ENCODE measurements at places on chromosomes 4 and X. TPM values are rescaled to one million over a fixed set of nuclear protein-coding genes. Genes with fewer than 3 reads are reported as not detected.

Gene GNL3L
- 32.6 TPM for total RNA-seq

Gene PRDM5
- total RNA-seq, result 12.2 TPM

Gene CT83
- not detected for total RNA-seq

Gene GBA3
- not detected for total RNA-seq

Gene BGN
- total RNA-seq, result 84.3 TPM

Gene LDB2
- 29.6 TPM for total RNA-seq

Gene CT45A5
- total RNA-seq, result not detected

GRCh38 chr4:89316931-89317366 is 9.3 kb upstream of the GPRIN3 start:
- H3K27ac ChIP-seq, result no peak overlapping the region
- peaks cover 16% of the 10 kb centered on the region for H3K4me1 ChIP-seq
- no peak for DNase-seq

GRCh38 chr4:119678761-119679160 is 50.2 kb upstream of the PDE5A start:
- no peak overlapping the region for H3K27ac ChIP-seq
- no peaks in the 10 kb centered on the region for H3K36me3 ChIP-seq
- no peak for DNase-seq
- no peaks in the 10 kb centered on the region for H3K27me3 ChIP-seq
- no peak overlapping the region for H3K4me3 ChIP-seq

GRCh38 chrX:99588936-99589335 is 821.1 kb downstream of the PCDH19 start:
- no peaks in the 10 kb centered on the region for H3K36me3 ChIP-seq
- H3K4me3 ChIP-seq, result no peak overlapping the region
- no peaks in the 10 kb centered on the region for H3K4me1 ChIP-seq
- no peak for DNase-seq
- H3K27me3 ChIP-seq, result no peaks in the 10 kb centered on the region
- H3K27ac ChIP-seq, result no peak overlapping the region

GRCh38 chr4:101187841-101188240 is 159.5 kb downstream of the PPP3CA start:
- no peak overlapping the region for H3K4me3 ChIP-seq
- no peak overlapping the region for H3K27ac ChIP-seq
- H3K36me3 ChIP-seq, result no peaks in the 10 kb centered on the region

DNA sequence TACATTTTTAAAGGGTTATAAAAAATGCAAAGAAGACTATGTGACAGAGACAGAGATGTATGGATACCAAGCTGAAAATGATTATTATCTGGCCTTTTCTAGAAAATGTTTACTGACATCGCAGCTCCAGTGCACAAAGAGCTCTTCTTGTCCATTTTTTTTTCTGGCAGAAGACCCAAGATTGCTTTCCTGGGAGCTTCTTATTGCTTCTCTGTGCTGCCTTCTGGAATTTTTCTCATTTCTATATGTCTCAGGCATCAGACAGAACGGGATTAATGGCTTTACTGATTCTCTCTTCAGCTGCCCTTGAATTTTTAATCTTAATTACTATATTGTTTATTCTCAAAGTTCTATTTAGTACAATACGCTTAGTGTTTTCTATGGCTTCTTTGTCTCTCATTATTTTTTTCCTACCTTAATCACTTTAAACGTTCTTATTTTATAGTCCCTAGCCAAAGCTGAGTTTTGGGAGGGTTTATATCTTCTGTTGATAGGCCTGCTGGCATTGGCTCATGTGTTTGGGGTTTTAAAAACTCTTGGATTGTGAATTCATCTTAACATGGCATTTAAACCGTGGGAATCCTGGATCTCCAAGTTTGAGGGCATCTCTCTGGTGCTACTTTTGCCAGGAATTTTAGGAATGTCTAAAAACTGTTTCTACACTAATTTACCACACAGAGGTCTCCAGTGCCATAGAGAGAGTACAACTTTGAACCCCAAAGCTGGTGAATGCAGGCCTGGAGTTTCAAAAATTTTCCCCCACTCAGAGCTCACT is 138.9 kb upstream of the LNX1 start:
- no peak overlapping the region for H3K4me3 ChIP-seq
- peaks cover 7% of the 10 kb centered on the region for H3K4me1 ChIP-seq
- peaks cover 5% of the 10 kb centered on the region for H3K27me3 ChIP-seq
- no peak for DNase-seq
- H3K27ac ChIP-seq, result no peak overlapping the region
- no peaks in the 10 kb centered on the region for H3K36me3 ChIP-seq

- H3K27ac ChIP-seq, result no peak overlapping the region
- H3K4me3 ChIP-seq, result no peak overlapping the region
- H3K36me3 ChIP-seq, result peaks cover 41% of the 10 kb centered on the region
- no peaks in the 10 kb centered on the region for H3K27me3 ChIP-seq
- H3K4me1 ChIP-seq, result no peaks in the 10 kb centered on the region
Observed at GRCh38 chr4:118718511-118719170, 33.4 kb downstream of the METTL14 start.

DNA sequence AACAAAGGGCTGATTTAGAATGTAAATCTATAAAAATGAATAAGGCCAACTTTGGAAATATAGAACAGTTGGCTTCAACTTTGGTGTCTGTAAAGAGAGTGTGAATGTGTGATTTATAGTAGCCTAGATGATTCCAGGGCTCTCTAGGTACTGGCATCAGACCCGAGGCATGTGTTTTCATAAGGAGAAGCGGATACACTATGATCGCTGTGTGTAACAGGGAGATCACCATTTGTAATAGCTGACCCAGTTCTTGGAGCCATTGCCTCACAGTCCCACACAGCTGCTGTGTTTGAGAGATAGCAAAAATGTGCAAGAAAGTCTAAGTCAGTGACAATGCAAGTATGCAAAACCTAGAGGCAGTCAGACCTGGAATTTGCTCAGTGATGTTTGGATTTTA is 135.1 kb downstream of the REPS2 start:
- H3K27ac ChIP-seq, result no peak overlapping the region
- H3K4me3 ChIP-seq, result no peak overlapping the region
- H3K36me3 ChIP-seq, result no peaks in the 10 kb centered on the region
- DNase-seq, result no peak
- H3K27me3 ChIP-seq, result no peaks in the 10 kb centered on the region

- H3K36me3 ChIP-seq, result no peaks in the 10 kb centered on the region
- H3K27me3 ChIP-seq, result no peaks in the 10 kb centered on the region
- no peak overlapping the region for H3K27ac ChIP-seq
- H3K4me1 ChIP-seq, result peaks cover 7% of the 10 kb centered on the region
Observed at GRCh38 chrX:40805404-40805803, 70.1 kb upstream of the MED14 start.

DNA sequence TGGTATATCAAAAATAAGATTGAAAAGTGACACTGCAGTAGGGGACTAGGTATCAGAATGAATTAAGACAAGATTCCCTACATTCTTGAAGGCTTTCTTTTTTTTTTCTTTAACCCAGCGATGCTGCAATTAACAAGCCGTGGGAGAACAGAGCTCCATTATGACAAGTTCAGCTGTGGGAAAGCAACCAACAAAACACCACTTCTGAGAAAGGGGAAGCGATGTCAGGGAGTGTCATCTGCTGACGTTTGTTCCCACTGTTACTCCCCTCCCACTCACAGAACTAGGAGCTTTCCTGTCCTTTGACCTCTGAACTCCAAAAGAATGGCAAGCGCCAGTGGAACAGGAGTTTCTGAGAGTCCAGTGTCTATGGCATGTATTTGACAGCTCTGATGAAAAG is 90.2 kb upstream of the SLITRK2 start:
- H3K4me1 ChIP-seq, result no peaks in the 10 kb centered on the region
- H3K36me3 ChIP-seq, result no peaks in the 10 kb centered on the region
- no peaks in the 10 kb centered on the region for H3K27me3 ChIP-seq
- no peak overlapping the region for H3K4me3 ChIP-seq
- no peak for DNase-seq

- H3K4me3 ChIP-seq, result no peak overlapping the region
- H3K36me3 ChIP-seq, result no peaks in the 10 kb centered on the region
- DNase-seq, result no peak
- H3K27ac ChIP-seq, result peak overlapping the region; percentile 19
- no peaks in the 10 kb centered on the region for H3K27me3 ChIP-seq
Observed at GRCh38 chrX:13790206-13791131, 26.4 kb downstream of the GPM6B start.

- no peak overlapping the region for H3K27ac ChIP-seq
- peaks cover 45% of the 10 kb centered on the region for H3K36me3 ChIP-seq
- no peak for DNase-seq
- no peaks in the 10 kb centered on the region for H3K27me3 ChIP-seq
Observed at GRCh38 chrX:63702556-63702955, 82.5 kb downstream of the ARHGEF9 start.

DNA sequence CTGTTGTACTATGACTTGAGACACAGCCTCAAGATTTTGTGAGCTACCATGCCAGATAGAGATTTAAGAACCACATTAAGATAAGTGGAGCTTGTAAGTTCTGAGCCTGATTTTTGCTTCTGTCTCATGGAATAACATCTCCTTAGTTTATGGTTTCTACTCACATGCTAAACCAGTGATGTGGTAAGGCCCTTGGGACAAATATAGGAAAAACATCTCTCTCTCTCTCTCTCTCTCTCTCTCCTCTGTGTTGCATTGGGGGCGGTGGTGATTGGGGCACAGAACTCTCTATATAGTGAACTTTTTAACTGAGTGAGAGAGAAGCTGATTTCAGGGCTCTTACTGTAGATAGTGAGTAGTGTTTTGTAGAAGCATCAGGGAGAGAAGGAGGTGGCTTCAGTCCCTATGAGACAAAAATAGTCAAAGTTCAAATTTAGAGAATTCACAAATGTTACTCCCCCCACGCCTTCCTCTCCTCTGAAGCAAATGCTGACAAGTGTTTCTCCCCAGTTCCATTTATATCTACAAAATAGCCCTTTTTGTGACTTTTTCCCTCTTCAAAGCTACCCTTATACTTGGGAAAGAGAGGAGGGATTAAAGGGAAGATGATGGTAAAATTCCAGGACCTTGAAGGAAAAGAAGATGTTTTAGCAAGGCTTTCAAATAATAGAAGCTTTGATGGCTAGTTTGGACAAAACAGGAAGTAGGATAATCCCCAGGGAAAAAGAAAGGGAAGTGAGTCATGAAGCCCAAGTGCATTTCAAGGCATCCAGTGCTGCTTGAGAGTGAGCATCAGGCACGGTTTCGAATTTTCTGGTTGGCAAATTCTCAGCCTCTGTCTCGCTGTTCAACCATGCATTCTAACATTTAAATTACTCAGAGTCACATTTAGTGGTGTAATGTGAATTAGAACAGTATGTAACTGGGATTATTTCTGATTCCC is 134.3 kb upstream of the AP1S2 start:
- H3K4me1 ChIP-seq, result no peaks in the 10 kb centered on the region
- no peak overlapping the region for H3K4me3 ChIP-seq
- H3K36me3 ChIP-seq, result no peaks in the 10 kb centered on the region
- H3K27me3 ChIP-seq, result no peaks in the 10 kb centered on the region
- peak overlapping the region; percentile 73 for H3K27ac ChIP-seq

DNA sequence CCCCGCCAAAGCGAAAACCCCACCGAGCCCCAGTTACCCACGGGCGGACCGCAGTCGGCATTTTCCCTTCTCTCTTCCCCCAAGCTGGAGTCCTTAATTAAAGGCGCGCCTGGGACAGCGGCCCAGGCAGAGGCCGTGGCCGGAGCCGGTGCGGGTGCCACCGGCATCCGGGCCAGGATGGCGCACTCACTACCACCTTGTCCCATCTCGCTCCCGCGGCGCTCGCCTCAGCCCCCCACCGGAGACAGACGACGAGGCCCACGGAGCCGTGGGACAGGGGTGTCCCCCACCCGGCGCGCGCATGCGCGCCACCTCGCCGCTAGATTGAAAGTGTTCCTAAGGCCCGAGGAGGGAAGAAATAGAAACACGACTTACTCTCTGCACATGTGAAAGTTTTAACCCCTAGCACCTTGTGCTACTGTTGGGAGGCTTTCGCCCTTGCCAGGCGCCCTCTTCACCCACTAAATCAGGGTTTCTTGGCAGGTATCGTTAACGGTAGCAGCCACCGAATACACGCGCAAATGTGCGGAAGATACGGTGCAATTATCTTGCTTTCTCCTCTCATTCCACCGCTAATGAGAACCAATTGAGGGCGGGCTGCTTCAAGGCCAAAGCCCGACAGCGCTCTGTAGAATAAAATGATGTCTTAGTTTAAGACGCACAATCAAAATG is 64.3 kb upstream of the CCDC160 start:
- DNase-seq, result peak; percentile 22
- no peaks in the 10 kb centered on the region for H3K4me1 ChIP-seq
- peaks cover 29% of the 10 kb centered on the region for H3K27me3 ChIP-seq

DNA sequence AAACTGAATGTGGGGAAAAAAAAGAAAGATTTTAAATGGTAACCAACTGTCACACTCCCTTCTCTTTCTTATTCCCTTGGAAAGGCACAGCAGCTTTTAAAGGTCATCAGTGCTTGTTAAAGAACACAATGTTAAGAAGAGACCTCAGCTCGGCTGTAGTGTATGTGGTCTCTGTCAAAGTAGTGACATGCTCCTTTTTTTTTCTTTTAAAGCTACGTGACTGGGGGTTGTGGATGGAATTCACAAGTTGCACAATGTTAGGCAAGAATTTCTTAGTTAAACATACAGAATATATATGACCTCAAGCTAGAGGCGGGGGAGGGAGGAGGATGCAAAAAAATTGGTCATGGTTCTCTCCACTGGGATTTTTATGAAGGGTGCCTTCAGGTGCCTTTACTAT is 45.6 kb downstream of the OCRL start:
- H3K27ac ChIP-seq, result peak overlapping the region; percentile 75
- H3K27me3 ChIP-seq, result no peaks in the 10 kb centered on the region
- peaks cover 7% of the 10 kb centered on the region for H3K4me1 ChIP-seq
- peaks cover 38% of the 10 kb centered on the region for H3K36me3 ChIP-seq
- no peak for DNase-seq
- no peak overlapping the region for H3K4me3 ChIP-seq

DNA sequence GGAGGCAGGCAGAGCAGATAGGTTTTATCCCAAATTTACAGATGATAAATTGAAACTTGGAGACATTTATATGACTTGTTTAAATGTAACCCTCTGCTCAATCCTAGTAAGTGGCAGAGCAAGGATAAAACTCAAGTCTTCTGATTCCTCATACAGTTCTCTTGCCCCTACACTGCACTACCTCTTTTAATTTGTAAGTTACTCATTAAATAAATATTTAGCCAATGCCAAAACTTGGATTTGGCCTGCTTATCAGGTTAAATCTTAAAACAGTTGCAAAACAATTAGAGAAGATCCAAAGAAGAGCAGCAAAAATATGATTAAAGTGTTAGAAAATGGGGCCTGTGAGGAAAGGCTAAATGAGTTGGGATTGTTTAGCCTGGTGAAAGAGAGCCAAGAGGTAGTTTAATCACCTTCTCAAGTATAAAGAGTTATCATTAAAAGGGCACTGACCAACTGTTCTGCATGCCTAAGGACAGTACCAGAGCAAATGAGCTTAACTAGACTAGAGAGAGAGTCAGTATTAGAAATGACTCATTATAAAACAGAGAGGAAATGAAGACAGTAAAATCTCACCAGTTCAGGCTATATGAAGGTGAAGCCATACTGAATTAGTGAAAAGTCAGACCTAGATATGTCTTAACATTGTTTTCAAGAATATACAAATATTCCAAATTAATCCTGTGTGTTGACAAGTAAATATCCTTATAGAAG is 146.3 kb downstream of the GRIA3 start:
- H3K27ac ChIP-seq, result no peak overlapping the region

DNA sequence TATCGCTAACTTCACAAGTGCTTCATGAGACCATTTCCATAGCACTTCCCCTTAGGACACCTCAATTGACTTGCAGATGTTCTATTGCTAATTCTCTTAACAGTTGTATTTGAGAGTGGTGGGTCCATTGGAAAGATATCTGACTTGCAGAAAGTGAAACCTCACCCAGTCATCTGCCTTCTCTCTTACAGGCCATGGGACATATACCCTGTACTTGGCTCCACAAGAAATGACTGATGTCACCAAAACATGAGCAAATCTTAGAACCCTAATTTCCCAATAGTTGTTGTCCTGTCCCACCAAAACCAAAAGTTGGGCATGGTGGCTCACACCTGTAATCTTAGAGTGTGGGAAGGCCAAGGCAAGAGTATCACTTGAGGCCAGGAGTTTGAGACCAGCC is 101.9 kb upstream of the MAML3 start:
- H3K36me3 ChIP-seq, result no peaks in the 10 kb centered on the region
- no peak for DNase-seq
- H3K27ac ChIP-seq, result no peak overlapping the region
- no peaks in the 10 kb centered on the region for H3K27me3 ChIP-seq
- H3K4me1 ChIP-seq, result peaks cover 24% of the 10 kb centered on the region

All from left ventricle myocardium inferior (tissue), 1 donor.